ENCODE measurements at places on chromosomes 4 and X.
A peak's percentile ranks its signal among the peaks of the same experiment; 100 is the strongest.

- no peak for DNase-seq
Observed at GRCh38 chrX:83185887-83186286, 322.2 kb upstream of the POU3F4 start.

- no peak for DNase-seq
Observed at GRCh38 chr4:129842096-129842495, 746.1 kb downstream of the C4orf33 start.

DNA sequence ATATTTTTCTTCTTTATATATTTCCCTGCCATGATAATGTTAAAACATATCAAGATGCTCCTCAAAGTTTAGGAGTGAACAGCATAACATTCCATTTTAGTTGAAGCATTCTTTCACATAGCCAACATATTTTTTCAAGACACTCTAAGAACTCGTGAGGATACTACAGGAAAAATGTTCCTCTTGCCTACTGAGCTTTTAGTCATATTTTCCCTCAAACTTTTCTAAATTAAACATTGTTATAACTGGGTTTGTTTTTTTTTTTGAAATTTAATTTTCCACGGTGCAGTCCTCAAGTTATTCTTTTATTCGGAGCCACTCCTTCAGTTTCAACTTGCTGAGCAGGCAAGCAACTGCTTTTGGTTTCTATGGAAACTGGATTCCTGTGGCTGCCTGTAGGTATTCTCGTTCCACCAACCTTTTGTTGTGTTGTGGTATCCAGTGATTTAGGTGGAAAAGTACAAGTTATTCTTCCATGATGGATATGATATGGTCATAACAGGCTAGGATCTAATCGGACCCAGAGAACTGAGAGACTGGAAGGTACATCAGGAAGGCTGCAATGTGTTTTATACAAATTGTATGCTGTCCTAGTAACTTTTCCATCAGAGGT lies 248.0 kb downstream of the TRIML1 start:
- DNase-seq, result no peak

DNA sequence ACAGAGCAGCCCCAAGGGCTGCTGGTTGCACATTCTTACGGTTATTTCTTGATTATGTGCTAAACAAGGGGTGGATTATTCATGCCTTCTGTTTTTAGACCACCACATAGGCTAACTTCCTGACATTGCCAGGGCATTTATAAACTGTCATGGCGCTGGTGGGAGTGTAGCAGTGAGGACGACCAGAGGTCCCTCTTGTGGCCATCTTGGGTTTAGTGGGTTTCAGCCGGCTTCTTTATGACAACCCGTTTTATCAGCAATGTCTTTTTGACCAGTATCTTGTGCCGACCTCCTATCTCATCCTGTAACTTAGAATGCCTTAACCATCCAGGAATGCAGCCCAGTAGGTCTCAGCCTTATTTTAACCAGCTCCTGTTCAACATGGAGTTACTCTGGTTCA lies 212.4 kb upstream of the GRID2 start:
- no peak for DNase-seq

GRCh38 chr4:97984545-97985131 lies 158.6 kb downstream of the STPG2 start:
- DNase-seq, result no peak

DNA sequence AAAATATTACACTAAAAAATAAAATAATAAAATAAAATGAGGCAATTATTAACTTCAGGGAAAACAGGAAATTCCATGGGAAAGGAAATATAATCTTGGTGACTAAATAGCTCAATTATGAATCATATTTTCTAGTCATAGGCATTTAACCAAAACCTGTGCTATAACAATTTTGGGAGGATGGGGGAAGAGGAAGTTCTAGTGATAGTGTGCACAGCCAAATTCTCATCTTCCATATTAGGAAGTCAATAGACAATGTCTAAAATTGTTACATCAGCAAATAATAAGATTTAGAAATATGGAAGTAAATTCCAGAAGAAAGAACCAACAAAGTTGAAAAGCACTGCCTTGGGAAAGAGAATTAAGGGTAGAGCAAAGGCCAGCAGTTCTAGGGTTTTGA lies 2.8 kb downstream of the AWAT2 start:
- DNase-seq, result no peak

DNA sequence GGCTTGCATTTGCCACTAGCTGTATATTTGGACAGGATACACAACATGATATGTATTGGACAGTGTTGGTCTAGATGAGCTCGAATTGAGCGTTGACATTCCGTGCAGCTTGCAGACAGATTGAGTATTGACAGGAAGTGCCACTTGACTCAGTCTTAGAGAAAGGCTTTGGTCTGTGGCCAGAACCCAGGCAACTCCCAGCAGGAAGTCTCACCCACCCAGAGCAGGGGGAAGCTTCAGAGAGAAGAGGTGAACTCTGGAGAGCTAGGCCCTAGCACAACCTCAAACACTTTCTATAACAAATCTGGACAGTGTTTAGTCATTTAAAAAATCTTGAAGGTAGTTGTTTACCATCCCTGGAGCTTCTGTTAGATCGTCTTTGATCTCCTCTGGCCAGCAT lies 280.5 kb downstream of the FBXW7 start:
- DNase-seq, result no peak

DNA sequence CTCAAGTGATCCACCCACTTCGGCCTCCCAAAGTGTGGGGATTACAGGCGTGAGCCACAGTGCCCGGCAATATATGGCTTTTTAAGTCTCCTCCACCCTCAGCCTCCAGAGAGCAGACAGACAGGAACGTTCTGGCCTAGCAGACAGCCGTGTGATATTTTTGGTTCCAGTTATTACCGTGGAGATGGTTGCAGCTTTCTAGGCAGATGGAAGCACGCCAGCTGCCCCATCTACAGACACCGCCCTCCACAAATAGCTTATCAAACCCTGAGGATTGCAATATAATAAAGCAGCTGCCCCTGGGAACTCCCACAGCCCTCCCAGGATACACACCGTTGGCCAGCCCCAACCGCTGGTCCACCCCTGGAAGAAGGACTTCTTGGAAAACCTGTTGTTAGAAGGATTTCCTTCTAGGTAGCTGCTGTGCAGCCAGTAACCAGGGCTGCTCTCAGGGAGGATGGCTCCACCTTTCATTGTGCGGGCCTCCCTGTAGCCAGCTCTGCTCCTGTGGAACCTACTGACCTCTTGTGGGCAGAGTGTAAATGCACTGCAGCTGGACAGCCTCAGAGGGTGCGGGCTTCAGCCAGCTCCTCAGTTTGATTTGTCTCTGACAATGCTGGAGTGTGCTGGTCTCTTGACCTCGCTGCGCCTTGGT lies 44.0 kb downstream of the SLC25A5 start:
- DNase-seq, result peak; percentile 51

DNA sequence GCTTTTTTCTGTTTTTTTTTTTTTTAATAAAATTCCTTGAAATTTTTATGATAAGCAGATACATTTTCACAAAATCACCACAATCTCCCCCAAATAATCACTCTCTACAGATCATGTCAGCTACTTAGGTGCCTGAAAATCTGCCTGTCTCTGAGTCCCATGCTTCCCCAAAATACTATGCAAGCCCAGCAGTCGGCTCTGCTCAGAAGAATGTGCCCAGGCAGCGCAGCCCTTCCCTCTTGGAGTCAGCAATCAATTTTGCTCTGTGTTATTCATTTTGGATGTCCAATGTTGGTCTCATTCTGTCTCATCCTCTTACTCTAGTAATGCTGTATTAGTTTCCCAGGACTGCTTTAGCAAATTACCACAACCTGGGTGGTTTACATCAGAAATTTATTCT lies 24.9 kb upstream of the C1QTNF7 start:
- DNase-seq, result no peak

DNA sequence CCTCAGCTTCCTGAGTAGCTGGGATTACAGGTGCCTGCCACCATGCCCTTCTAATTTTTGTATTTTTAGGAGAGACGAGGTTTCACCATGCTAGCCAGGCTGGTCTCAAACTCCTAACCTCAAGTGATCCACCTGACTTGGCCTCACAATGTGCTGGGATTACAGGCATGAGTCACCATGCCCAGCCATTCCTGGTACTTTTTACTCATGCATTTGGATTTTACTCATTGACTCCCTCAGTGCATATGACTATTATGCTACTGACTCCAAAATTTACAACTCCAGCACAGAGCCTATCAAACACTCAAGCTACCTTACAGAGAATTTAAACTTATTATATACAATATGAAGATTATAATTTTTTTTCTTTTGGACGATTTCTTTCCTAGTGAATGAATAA lies 199.9 kb downstream of the CXXC4 start:
- DNase-seq, result no peak

GRCh38 chr4:62601737-62602136 lies 1401.6 kb downstream of the ADGRL3 start:
- no peak for DNase-seq

DNA sequence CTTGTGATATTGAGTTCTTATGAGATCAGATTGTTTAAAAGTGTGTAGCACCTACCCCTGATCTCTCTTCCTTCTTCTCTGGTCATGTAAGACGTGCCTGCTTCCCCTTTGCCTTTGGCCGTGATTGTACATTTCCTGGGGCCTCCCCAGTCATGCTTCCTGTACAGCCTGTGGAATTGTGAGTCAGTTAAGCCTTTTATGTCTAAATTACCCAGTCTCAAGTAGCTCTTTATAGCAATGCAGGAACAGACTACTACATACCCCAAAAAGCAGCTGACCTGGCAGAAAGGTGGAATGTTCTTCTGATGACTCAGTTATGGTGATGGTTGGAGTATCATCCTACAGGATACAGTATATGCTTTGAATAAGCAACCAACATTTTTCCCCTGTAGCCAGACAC lies 11.4 kb upstream of the MCUB start:
- no peak for DNase-seq

- no peak for DNase-seq
Observed at GRCh38 chr4:183383606-183384005, 60.8 kb upstream of the CDKN2AIP start.

GRCh38 chr4:118139241-118139640 lies 105.0 kb downstream of the NDST3 start:
- DNase-seq, result no peak

- DNase-seq, result no peak
Observed at GRCh38 chr4:123997776-123998449, 601.3 kb downstream of the SPRY1 start.

GRCh38 chrX:130105244-130105643 lies 5.1 kb downstream of the ELF4 start:
- no peak for DNase-seq

- DNase-seq, result no peak
Observed at GRCh38 chr4:105840426-105841174, 54.7 kb upstream of the NPNT start.

DNA sequence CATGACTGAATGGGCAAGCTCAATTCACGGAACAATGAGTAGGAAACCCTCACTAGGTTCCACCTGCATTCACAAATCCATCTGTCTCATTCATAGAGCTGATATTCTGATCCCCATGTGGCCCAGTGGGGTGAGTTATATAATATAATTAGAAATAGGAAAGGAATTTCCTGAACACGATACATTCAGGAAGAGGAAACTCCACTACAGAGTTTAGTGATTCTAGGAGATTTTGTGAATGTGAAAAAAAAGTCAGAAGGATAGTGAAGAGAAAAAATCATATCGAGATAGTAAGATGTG lies 471.2 kb downstream of the GASK1B start:
- no peak for DNase-seq

- DNase-seq, result no peak
Observed at GRCh38 chr4:5730993-5731990, 20.3 kb downstream of the EVC start.

- no peak for DNase-seq
Observed at GRCh38 chr4:37797374-37797773, 29.1 kb upstream of the PGM2 start.

All from D721Med (cell line).